Stimulated activated CD4-positive, alpha-beta T cell treated with anti-CD3 and anti-CD28 coated beads, Interleukin-15, amount 100 ng/mL, for 24 hours (primary cell): ENCODE measurements at places on chromosomes 12 and 14.
A peak's percentile ranks its signal among the peaks of the same experiment; 100 is the strongest.

DNA sequence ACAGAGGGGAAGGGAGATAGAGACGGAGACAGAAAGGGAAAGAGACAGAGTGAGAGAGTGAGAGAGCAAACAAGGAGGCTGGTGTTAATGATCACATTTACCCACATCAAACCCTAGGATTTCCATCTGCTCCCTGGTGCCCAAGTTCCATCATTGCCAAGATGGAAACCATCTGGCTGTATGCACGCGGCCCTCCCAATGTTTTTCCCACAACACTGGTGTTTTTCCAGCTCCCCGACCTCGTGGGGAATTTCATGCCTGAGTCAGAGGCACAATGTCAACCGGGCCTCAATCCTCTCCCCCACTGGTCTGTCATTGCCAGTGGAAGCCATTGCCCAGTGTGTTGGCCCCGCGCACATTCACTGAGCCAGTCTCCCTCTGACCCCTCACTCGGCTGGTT is 19.9 kb upstream of the BDKRB2 start:
- no peak for DNase-seq

GRCh38 chr14:68225321-68225720 is 405.7 kb downstream of the RAD51B start:
- no peak for DNase-seq

- peak; percentile 27 for DNase-seq
Observed at GRCh38 chr14:70188322-70188658, 461 bp downstream of the SLC8A3 start.

GRCh38 chr14:32939254-32940065 is 781 bp downstream of the NPAS3 start:
- peak; percentile 43 for DNase-seq

DNA sequence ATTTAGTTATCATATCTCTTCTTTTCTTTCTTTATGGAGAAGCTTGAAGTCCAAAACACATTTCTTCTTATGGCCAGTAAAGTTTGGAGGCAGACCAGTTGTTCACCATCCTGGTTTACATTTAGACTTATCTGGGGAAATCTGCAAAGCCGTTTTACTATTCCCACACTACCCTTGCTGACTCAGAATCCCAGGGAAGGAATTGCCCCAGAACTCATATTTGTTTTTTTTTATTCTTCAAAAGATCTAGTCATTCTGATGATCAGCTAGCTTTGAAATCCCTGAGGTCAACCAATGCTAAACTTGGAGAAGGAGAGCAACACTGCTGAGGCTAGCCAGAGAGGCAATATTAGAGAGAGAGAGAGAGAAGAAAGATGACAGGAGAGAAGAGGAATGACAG is 12.3 kb upstream of the LMO3 start:
- DNase-seq, result no peak

- DNase-seq, result peak; percentile 40
Observed at GRCh38 chr14:95504135-95505029, 12.1 kb downstream of the SYNE3 start.

DNA sequence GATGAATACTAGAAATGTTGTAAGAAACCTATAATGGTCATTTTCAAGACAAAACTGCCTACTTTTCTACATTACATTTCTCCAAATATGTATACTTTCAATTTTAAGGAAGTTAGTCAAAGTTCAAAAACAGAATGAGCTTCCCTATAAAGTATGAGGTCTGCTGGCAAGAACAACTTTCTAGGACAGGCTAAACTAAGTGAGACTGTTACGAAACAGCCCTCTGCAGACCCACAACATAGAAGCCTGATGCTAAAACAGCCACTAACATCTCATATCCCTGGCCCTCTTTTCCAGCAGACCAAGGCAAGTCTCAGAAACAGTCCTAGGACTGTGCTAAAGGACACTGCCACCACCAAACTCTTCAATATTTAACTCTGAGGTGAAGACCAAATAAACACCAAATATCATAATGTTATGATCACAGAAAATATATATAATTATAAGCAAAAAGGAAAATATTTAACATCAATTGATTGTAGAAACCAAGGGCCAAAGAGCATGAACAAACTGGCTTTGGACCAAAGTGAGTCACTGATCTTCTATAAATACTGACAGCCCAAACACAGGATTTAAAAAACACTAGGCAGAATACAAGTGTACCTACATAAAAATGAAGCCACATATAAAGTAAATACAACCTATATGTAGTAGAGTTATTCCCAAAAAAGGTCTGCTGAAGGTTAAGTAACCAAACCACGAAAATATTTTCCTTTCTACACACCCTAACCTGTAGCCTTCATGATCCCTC is 27.7 kb downstream of the PPP4R3A start:
- DNase-seq, result no peak

- DNase-seq, result no peak
Observed at GRCh38 chr12:101813117-101813516, 17.6 kb downstream of the GNPTAB start.

GRCh38 chr12:80400571-80400991 is 43.5 kb upstream of the PTPRQ start:
- no peak for DNase-seq

GRCh38 chr12:106840243-106840642 is 65.8 kb downstream of the RIC8B start:
- DNase-seq, result no peak

- no peak for DNase-seq
Observed at GRCh38 chr12:24227551-24227950, 278.1 kb upstream of the SOX5 start.

GRCh38 chr14:36295642-36296627 is 24.5 kb downstream of the MBIP start:
- no peak for DNase-seq

GRCh38 chr14:72543341-72543740 is 350.6 kb downstream of the DPF3 start:
- DNase-seq, result no peak

- DNase-seq, result no peak
Observed at GRCh38 chr12:94874518-94875302, 128.8 kb downstream of the NDUFA12 start.

GRCh38 chr14:103332143-103332919 is 1.7 kb upstream of the EIF5 start:
- no peak for DNase-seq

- DNase-seq, result peak; percentile 29
Observed at GRCh38 chr12:110039085-110039807, 9.1 kb downstream of the C12orf76 start.

DNA sequence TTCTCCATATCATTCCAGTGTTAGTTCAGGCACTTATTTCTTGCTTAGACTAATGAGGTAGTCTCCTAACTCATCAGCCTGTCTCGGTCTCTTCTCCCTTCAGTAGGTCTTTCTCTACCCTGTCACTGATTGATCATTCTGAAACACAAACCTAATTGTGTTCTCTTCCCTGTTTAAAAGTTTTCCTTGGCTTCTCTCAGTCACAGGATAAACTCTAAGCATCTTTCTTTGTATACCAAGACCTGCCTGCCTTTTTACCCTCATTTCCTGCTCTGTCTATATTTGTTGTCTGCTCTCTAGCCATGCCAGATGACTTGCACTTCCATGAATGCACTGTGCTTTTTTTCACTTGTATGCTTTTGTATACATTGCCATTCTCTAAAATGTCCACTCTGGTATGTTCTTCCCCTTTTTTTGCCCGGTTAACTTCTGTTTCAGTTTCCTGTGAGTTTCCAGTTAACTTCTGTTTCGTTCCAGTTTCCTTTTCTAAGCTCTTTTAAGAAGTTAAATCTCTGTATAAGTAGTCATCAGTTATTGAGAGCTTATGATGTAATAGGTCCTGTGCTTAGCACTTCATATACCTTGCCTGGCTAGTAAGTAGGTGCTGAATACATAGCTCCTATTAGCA is 12.8 kb downstream of the DIP2B start:
- DNase-seq, result no peak

DNA sequence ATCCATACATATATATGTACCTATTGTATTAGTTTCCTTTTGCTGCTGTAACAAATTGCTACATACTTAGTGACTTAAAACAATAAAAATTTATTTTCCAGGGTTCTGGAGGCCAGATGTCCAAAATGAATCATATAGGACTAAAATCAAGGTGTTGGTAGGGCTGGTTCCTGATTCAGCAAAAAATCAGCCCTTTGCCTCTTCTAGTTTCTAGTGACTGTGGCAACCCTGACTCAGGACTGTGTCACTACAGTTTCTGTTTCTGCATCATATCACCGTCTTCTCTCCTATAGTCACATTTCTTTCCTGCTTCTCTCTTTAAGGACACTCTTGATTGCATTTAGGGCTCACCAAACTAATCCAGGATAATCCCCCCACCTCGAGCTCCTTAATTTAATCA is 386.3 kb upstream of the TBX3 start:
- DNase-seq, result no peak

GRCh38 chr14:90695997-90696660 is 120.1 kb downstream of the TTC7B start:
- DNase-seq, result no peak

GRCh38 chr12:54861927-54862326 is 7.6 kb downstream of the MUCL1 start:
- DNase-seq, result no peak

DNA sequence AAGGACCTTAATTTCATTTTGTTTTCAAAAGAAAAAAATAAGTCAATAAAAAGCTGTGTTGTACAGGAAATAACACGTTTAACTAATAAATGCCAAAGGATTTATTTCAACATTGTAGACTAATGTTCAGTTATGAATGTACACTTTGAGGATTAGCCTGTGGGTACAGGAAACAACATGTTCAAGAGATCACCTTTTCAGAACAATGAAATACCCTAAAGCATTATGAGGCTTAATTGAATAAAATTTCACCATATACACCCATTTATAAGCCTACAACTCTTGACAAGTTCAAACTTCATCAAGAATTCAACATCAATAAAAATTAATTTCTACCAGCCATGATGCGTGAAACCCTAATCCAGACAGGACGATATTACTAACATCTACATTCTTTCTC is 56.6 kb upstream of the SLC6A15 start:
- DNase-seq, result no peak

DNA sequence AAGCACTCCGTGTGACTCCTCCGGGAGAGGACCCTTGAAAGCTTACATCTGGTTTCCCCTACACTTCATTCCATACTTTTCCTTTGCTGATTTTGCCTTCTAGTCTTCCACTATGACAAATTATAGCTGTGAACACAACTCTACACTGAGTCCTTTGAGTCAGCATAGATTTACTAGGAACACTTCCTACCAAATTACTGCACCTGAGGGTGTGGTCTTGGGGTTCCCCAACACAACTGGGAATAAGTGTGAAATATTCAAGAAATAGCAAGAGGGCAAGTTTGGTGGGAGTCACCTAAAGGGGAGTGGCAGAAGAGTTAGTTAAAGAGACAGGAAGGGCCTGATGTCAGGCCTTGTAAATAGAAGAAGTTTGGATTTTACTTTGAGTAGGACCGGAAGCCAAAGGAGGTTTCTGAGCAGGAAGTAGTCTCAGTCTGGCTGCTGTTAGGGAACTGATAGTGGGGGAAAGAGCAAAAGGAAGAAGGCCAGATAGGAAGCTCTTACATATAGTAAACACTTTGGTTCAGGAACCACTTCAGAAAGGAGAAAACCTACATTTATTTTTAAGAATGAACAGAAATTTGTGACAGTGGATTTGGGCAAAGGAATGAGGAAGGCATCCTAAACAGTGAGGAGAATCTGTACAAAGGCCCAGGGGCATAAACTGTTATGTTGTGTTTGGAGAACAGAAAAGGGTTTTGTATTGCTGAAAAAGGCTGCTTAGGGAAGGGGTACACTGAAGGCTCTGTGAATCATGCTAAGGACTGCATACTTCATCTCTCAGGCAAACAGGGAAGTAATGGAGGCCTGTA is 14.2 kb downstream of the SEL1L start:
- DNase-seq, result no peak

DNA sequence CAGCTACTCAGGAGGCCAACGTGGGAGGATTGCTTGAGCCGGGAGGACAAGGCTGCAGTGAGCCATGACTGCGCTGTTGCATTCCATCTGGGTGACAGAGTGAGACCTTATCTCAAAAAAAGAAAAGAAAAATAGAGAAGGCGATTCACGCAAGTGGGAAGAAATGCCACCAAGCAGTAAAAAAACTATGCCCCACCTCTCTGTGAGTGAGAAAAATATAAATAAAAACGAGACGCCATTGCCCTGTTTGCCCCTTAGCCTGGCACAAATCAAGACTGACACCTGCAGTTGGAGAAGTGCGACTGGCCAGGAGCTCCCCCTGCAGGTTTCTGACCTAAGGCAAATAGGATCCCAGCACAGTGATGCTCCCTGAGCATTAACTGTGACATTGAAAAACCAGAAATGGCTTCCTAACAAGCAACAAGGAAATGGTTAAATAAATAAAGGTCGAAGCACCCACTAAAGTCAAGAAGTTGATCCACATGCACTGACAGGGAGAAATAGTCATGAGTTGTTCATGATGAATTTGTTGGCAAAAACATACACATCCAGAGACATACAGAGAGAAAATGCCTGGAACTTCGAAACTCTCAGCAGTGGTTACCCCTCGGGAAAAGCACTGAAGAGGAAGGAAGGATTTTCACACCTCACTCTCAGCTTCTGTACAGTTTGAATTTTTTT is 21.1 kb downstream of the GSC start:
- peak; percentile 38 for DNase-seq

DNA sequence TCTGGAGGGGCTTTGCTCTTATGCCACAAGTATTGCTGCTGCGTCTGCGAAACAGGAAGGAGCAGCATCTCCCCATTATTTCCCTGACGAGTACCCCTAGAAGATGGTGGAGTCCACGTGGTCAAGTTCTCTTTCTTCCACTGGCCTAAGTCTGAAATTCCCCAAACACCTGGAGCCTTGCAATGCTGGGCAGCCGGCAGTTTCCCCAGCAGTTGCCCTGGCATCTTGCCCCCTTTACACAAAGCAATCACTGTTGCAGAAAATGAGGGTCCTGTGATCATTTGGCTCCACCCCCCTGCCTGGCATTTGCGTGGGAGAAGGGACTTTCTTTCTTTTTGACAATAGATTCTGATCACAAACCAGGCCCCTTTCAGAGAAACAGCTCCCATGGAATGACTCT is 56.9 kb downstream of the FOS start:
- DNase-seq, result no peak

DNA sequence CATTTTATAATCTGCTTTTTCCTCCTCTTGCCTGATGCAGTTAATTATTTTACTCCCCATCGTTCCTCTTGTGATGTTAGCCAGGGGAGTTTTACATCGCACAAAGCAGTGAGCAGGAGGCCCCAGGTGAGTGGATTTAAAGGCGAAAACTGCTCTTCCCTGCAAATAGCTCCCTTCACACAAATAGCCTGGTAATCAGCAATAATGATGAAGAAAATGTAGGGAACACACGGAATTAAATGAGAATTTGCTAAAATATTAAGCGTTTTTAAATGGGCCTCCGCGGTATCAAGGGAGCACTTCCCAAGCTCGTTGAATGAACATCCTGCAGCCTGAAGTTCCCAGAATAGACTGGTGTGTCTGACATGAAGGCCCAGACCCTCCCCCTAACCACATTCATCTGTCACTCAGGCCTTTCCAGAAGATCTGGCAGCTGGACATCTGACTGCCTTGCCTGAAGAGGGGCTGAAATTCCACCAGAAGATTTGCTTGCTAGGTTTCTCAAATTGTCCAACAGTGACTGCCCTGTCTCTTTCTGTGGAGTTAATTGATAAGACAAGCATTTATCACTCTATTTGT is 127.2 kb downstream of the CCDC60 start:
- no peak for DNase-seq

- no peak for DNase-seq
Observed at GRCh38 chr12:69508621-69509020, 38.4 kb downstream of the FRS2 start.

- peak; percentile 5 for DNase-seq
Observed at GRCh38 chr14:97306760-97307246, 509.6 kb downstream of the VRK1 start.
